ENCODE measurements at places on chromosomes 5 and 9.

GRCh38 chr9:136499935-136500910 lies 17.4 kb upstream of the SEC16A start:
- DNase-seq, result no peak

DNA sequence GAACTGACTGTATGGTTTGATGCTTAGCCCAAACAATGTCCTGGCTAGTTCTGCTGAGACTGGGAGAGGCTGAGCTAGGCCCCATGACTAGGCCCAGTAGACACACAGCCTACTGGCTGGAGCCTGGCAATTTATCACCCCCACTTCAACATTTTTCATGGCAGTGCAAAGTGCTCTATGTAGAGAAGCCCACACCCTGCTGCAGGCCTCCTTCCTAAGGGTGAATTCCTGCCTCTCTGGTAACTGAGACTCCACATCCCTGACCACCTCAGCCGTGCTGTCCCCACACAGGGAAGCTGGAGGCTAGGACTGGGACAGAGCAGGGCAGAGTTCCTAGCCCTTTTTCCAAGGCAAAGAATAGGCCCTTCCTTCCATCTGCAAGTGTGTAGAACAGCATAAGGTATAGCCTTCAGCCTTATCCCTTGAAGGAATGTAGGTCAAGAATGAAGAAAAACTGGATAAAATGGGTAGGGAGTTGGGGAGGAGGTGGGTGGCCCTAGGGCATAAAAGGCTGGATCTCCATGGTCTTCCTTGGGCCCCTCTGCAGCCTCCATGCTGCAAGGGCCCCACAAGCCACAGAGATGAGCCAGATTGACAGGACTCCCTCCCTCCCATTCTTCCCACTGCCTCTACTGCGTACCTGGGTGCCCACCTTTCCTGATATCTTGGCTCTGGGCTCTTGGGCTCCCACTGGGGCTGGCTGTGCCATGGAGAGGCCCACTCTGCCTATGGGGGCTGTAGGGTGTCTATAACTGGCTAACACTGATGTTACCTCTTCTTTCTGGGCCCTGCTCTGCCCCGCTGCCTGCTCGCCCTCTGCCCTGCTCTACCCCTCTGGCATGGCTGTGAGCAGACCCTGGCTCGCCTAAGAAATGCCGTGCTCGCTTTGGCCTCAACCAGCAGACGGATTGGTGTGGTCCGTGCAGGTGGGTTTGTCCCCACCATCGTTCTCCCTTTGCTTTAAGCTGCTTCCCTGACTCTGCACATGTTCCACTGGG lies 29.8 kb downstream of the TCF7 start:
- DNase-seq, result no peak

GRCh38 chr9:88799541-88800328 lies 191.5 kb upstream of the S1PR3 start:
- DNase-seq, result no peak

DNA sequence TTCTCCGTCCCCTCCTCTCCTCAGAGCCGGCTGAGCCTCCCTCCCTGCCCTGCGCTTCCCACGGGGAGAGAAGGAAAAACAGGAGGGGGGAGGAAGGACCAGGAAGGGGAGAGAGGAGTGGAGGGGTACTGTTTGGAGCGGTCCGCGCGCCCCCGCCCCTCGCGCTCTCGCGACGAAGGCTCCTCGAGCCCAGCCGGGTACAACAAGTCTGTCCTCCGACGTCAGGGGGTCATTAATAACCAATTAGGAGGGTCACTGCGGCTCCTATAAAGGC lies 480 bp upstream of the PRDM12 start:
- no peak for DNase-seq

GRCh38 chr5:64330728-64331231 lies 165.1 kb downstream of the RNF180 start:
- DNase-seq, result no peak

GRCh38 chr5:38556599-38557307 lies at the start of gene LIFR:
Gene LIFR (minus strand): TSS chr5:38556646. CDS start chr5:38530647, 25,999 bp downstream.
- peak; percentile 77 for DNase-seq

DNA sequence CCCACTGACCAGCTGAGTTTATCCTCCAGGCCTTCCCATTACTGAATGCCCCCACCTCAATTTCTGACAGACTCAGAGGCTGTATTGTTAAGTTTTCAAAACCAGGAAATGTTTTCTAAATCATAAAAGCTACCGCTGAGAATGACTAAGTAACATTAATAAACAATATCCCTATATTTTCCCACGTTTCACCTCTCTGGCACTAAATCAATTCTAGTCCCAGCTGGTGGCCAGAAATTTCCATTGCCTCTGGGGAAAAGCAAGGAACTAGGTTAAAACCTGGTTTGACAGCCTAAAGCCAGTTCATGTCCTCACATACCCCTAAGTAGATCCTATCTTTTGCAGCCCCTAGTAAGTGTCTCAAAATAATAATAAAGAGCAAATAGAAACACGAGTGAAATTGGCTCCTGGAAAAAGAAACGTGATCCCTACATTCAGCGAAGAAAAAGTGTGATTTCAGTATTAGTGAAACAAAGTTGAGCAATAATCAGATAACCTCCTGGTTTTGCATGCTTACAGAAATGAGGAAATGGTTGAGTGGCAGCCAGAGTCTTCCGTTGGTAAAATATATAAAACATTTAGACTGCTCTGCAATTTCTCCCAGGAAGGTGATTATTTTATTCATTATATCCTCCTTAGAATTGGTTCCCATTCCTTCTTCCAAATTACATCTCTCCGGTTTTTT lies 110.9 kb downstream of the ESM1 start:
- no peak for DNase-seq

DNA sequence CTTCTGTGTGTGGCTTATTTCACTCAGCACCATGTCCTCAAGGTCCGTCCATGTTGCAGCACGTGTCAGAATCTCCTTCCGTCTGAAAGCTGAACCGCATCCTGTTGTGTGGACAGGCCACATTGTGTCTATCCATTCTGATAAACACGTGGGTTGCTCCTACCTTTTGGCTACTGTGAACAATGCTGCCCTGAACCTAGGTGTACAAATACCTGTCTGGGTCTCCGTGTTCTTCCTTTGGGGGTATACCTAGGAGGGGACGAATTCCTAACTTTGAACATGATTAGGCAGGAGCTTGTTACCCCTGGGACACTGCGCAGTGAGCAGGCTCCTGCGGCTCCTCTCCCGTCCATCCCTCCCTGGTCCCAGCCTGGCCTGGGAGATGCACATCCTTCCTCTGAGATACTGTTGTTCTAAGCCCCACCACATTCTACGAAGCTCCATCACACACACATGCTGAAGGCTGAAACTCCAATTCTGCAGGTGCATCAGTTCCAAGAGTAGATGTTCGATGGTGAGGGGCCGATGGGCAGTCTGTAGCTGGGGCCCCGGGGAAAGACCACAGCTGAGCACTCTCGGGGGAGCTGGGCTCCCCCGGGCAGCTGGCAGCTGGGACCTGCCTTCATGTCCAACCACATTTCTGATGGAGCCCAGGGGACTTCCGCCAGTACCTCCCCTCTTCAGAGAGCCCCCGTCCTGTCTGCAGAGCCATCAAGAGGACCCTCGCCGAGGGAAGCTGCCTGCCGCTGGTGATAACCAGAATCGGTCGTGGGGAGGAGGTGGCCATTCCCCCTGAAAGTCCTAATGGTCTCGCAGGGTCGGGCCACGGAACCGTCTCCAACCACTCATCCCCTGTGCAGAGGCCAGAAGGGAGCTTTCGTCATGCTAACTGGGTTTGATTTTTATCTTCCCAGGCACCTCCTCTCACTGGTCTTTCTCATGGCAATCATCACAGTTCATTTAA lies 120.9 kb downstream of the COL23A1 start:
- no peak for DNase-seq

GRCh38 chr9:100581661-100582060 lies 3.8 kb downstream of the CAVIN4 start:
- DNase-seq, result no peak

DNA sequence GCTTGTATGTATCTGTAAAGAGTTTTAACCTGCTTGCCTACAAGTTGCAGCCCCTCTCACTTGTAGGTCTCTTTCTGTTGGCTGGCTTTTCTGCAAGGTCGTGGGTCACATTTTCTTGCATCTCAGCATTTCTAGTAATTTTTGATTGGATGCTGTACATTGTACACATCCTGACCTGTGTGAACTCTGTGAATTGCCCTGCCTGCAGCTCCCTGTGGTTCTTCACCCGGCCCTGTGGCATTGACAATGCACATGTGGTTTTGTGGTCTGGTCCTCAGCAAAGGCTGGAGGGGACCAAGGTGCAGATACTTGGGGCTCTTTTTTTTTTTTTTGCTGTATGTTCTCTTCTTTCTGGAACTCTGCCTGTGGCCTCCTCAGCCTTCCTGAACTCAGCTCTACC lies 53.6 kb downstream of the WNK2 start:
- DNase-seq, result no peak

- DNase-seq, result no peak
These were observed 109.7 kb downstream of the F2RL2 start for GRCh38 chr5:76513476-76513875.

- no peak for DNase-seq
These were observed 61.0 kb upstream of the FER start for GRCh38 chr5:108686676-108687075.

- no peak for DNase-seq
These were observed 106.2 kb downstream of the ZNF354C start for GRCh38 chr5:179166171-179166885.

- DNase-seq, result no peak
These were observed 20.3 kb downstream of the CAMSAP1 start for GRCh38 chr9:135887021-135887507.

GRCh38 chr5:66958980-66959641 lies 237.5 kb downstream of the CD180 start:
- DNase-seq, result peak; percentile 21

DNA sequence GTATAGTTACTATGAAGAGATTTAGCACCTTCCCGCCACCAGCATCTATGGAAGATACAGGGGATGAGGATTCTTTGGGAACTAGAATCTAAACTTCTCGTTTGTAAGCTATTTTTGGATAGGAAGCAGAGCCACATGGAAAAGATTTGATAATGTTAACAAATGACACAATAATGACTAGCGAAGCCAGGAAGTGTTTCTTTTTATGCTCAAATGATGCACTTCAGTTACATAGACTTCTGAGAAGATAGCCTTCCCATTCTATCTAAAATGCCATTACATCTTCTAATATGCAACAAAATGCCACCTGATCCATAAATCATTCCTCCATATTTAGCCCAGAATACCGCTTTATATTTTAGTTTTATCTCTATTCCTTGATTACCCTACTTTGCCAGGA lies 17.0 kb upstream of the TNC start:
- DNase-seq, result no peak

DNA sequence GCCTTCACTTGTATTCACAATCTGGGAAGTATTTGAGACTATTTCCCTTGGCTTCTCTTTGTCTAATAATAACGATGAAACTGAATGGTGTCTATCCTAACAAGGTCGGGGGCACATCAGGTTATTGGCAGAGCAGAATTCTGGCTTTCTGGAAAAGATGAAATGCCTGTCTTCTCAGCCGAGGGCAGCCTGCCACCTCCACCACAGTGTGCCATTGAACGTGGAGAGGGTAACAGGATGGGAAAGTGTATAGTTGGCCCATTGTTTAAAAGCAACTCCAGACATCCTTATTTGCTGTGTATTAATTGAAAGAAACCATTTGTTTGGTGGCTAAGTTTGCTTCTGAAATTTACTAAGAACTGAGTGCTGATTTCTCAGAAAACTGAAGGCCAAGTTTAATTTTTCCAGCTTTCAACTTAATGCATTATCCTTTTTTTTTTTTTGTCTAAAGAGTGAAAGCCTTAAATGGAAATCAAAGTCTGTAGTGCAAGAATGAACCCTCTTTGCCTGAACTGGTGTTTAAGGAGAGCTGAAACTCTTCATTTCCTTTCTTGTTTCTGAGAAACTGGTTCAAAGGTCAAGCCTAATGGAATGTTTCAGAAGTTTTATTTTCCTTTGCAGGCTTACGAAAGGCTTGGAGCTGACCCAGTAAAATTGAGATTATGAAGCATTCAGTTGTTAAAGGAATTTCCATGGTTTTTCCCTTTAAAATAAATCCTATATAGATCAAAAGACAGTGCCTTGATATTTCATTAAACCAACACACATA lies 563.7 kb upstream of the DAP start:
- no peak for DNase-seq

DNA sequence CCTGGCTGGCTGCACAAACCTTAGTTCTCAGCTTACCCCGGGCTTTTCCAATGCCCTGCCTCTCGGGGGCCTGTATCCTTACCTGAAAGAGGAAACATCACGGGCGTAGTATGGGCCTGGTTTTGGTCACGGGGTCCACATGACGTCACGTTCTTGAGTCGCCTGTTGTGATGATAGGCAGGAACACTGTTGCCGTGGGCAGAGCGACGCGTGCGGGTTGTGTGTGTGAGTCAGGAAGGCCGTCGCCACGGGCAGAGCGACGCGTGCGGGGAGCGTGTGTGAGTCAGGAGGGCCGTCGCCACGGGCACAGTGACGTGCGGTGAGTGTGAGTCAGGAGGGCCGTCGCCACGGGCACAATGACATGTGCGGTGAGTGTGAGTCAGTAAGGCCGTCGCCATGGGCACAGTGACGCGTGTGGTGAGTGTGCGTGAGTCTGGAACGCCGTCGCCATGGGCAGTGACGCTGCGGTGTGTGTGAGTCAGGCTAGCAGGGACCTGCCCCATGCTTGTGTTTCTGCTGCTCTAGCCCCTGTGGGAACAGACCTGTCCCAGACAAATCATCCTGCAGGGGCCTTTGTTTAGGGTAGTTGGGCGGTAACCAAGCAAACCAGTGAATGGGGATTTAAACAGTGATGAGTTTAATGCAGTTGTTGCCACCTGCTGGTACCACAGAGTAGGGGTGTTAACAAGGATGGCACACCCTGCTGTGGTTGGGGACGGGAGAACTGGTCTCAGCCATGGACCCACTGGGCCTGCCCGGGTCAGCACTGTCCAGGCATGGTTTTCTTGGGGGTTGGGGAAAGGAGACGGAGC lies 19.8 kb downstream of the TRIP13 start:
- DNase-seq, result no peak

DNA sequence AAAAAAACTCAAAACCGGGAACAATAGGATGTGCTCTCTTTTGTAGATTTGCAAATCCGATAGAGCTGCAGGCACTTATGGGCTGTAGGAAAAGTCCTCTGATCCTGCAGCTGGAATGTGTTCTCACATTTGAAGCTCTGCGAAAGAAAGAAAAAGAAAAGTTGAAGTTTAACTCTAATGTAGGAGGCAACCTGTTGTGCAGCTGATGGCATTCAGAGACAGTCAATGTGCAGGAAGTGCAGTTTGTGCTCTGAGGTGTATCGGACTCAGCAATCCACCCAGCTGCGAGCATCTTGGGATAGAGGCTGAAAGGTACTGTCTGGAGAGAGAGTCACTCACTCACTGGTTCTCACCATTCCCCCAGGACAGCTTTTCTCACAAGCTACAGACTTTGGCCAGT lies 339.2 kb downstream of the AGTPBP1 start:
- no peak for DNase-seq

Data from HEK293T (cell line).